ENCODE measurements at places on chromosomes 5 and 9.

- DNase-seq, result no peak
Observed at GRCh38 chr9:68685770-68686169, 19.3 kb upstream of the PIP5K1B start.

GRCh38 chr9:72324974-72325373, 40.0 kb downstream of the ZFAND5 start:
- DNase-seq, result no peak

DNA sequence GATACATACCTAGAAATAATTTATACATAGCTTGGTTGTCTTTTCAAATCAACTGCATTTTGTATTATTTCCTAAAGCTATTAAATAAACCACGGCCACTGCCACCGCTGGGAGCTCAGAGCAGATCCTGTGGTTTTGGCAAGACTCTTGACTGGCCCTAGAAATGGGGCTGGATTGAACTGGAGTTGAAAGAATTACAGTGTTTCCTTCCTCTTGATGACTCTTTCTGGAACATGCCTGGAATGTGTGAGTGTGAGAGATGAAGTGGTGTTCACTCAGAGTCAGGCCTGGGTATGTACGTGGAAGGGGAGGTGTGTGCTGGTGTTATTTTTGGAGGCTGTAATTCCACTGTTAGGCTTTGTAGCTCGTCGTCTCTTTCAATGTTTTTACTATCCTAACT, 45.9 kb downstream of the TEK start:
- DNase-seq, result no peak

GRCh38 chr9:84140535-84141101, 160.0 kb downstream of the RMI1 start:
- DNase-seq, result peak; percentile 29

- no peak for DNase-seq
Observed at GRCh38 chr9:4246969-4247368, 52.9 kb downstream of the GLIS3 start.

DNA sequence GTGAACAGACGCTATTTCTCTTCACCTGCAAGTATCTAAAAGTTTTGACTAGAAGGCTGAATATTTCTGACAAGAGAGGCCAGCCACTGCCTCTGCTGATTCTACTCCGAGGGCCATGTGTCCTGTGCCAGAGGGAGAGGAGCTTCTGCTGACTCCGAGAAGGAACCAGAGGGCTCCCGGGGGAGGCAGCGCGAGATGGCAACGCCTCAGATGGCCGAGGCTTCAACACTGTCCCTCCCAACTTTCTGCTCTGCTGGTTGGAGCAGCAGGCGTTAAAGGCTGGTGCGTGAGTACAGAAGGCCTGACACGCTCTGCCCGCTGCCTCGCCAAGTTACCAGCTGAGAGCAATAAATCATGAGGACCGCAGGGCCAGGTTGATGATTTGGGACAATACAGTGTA, 178.8 kb downstream of the GAPVD1 start:
- no peak for DNase-seq

DNA sequence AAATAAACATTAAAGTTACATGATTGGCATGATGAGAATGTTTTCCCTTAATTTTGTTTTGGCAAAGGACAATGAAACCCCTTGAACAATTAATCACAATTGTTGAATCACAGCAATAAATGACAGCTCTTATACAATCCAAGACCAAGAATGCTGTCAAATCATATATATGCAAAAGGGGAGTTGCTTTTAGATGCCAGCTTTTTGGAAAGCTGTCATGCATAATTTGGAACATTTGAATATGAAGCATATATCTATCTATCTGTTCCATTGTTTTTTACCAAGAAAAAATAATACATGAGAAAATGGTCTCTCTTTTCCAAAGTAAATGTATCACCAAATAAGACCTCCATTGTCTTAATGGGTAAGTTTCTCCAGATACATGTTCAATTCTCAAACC, 44.5 kb downstream of the SPOCK1 start:
- no peak for DNase-seq

DNA sequence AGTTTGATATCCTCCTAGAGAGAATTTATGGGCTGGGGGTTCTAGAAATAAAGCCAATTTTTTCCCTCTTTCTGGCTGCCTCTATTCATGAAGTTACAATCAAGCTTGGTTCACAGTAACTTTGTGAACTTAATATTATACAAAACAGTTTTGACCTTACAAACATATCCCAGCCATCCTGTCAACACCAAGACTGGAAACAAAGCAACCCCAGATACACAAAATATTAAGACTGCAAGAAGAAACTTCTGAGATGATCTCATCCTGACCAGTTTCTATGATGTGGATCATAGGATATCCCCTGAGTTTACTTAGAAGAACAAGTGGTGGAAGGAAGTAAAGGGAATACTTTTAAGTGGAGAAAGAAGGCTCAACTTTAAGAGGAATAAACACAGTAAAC, 28.3 kb upstream of the CER1 start:
- DNase-seq, result no peak

DNA sequence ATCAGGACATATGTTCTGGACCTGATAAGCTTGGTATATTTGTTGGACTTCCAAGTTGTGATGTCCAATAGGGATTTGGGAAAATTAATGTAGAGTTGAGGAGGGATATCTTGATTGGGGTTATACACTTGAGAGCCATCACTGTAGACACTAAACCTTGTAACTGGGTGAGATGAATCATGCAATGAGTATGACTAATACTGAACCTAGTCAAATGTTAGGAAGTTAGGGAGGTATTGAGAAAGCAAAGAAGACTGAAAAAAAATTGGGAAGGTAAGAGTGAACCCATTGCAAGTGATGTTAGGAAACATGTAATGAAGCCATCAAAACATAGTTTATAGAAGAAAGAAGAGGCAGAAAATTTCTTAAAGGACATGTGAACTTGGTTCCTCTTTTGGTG, 668.4 kb upstream of the CDH9 start:
- no peak for DNase-seq

DNA sequence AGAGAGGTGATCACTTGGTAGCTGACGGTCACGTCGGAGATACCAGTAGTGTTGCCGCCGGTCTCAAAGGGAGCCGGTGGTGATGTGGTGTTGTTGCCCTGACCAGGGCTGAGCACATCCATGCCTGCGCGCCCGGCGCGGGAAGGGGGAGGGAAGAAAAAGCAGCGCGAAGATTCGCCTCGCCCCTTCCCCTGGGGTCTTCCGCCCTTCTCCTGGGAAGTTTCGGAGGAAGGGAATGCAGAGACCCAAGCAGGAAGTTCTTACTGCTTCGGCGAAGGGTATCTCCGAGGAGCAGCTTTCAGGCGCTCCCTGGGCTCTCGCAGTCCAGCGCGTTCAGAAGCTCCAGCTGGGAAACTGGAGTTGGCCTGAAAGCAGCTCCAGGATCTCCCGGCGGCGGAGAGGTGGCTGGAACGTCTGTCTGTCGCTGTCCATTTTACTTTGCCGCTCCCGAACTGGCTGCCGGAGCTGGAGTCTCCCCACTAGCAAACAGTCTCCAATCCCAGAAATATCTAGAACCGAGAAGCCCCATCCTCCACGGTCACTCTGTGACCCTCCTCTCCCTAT, 565 bp downstream of the HTR1A start:
- no peak for DNase-seq

GRCh38 chr9:14354201-14354600, 40.3 kb upstream of the NFIB start:
- DNase-seq, result no peak

- no peak for DNase-seq
Observed at GRCh38 chr5:151065609-151066008, 15.2 kb downstream of the TNIP1 start.

GRCh38 chr5:147037515-147038205, 159.1 kb upstream of the PPP2R2B start:
- no peak for DNase-seq

DNA sequence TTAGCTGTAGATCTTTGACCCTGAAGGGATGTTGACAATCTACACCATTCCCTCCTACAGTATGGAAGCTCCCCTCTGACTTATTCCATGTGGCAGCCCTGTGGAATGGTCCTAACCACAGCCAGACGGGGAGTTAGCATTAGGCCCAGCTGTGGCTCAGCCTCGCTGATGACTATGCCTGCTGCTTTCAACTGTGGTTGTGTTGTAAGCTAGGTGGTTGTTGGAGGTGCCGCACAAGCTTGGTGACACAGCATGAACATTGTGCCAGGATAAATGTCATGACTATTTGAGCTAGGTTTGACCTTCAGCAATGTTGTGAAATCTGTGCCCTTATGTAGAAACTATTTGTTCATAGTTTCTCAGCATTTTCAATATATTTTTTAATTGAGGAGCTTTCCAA, 40.6 kb downstream of the SGCD start:
- DNase-seq, result no peak

- no peak for DNase-seq
Observed at GRCh38 chr5:59322058-59322457, 571.5 kb downstream of the PDE4D start.

GRCh38 chr5:1404062-1404461, 41.2 kb downstream of the SLC6A3 start:
- no peak for DNase-seq

DNA sequence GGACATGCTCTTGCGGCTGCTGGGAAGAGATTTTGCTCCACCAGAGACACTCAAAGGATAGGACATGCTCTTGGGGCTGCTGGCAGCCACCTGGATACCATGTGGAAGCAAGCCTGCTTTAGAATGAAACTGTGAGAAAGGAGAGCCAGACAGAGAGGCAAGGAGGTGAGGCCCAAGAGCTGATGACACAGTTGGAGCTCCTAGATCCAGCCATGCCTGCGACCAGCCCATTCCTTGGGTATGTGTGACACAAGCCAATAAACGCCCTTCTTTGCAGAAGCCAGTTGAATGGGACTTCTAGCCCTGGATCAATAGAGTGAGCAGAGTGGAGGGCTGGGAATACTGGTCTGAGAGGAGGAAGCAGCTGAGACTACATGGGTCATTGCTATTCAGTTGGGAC, 69.6 kb downstream of the SMIM23 start:
- no peak for DNase-seq

DNA sequence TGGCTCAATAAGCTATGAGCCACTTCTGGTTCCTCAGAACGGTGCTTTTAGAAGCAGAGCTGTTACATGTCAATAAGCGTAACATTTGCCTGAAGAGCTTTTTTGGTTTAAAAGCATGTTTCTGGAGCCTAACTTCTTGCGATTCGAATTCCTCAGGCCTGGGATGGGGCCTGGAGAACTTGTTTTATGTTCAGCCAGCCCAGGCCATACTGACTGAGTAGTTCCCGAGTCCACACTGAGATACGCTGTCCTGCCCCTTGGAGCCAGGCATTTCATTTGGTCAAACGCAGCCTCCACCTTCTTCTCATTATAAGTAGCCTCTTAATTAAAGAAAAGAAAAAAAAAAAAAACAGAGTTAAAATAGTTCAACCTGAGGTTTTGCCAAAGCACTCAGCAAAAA, 260.6 kb upstream of the ANKRD55 start:
- DNase-seq, result no peak

- no peak for DNase-seq
Observed at GRCh38 chr5:124662181-124662781, 84.2 kb downstream of the ZNF608 start.

- DNase-seq, result no peak
Observed at GRCh38 chr9:127065592-127065991, 56.8 kb downstream of the ANGPTL2 start.

DNA sequence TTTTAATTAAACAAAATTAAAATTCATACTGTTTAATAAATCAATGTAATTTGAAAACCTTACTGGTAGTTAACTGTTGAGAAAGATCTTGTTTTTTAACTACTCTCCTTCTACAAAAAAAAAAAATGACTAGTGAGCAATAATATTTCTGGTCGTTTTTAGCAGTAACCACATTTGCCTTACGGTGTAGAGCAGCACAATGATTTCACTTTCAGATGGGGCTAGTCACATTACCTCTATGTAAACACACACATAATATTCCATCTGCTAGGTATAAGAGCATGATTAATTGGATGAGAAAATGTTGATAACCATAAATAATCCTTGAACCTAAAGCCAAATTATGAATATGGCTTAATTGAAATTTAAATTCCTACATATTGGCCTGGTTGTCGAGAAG, 198.1 kb downstream of the CHSY3 start:
- DNase-seq, result no peak

DNA sequence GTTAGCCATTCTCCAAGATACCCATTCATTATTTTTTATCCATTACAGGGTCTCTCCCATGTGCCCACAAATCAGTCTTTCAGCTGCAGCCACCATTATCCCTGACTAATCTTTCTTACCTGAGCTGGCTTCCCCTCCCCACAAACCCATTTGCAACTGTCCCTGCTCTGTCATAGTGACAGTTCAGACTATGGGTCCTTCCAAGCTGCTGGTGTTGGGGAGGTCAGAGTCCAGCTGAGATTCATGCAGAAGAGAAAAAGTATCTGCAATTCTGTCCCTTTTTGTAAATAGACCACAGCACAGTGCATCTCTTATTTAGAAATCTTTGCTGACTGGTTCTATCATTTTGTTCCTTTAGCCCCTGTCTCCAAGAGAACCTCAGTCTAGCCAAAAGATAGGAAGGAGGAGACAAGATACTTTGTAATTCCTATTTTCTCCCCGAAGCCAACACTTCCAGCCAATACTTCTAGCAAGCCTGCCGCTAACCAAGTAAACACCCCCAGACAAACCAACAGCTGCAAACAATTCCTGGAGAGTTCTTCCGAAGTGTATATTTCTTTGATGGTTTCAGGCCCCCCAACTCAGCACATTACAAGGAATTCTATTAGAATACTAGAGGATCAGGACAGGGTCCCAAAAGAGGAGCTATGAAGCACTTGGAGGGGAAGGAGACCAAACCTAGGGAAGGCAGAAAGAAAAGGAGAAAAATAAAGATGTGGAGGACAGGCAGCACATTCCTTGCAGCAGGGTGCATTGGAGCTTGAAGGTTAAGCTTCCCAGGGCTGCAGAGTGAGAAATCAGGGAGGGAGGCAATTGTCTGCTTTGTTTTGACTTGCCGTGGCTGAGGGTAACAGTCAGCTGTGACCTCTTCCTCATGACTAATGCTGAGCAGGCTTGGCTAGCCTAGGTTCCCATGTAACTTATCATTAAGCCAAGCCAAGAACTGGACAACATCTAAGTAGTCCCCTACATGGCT, 148.5 kb downstream of the SGCD start:
- DNase-seq, result no peak

DNA sequence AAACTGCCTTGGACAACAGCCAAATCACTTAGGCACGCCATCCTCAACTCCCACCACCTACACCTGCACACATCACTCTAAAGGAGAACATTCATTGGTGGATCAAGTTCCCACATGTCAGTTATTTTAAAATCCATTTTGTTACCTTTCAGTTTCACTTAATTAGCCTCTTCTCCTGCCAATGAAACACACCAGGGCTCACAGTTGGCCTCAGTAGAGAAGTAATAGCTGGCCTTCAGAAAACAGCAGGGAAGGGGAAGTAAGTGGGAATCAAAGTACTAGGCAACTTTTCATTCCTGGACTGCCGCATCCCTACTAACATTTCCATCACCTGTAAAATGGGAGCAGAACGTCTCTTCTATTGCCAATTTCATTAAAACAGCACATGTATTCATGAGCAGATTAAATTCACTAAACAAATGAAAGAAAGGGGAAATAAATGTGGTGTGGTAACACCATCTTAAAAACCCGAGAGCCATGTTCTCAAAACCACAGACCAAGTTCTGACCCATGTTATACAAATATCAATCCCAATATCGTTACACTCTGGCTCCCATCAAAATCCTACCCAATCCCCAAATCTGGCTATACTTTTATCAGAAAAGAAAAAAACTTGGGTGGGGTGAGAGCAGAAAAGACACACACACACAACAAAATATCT, 1.7 kb downstream of the SIL1 start:
- DNase-seq, result no peak
